Cardiac atrium fibroblast (primary cell): ENCODE measurements at places on chromosomes 1 and 21. TPM values are rescaled to one million over a fixed set of nuclear protein-coding genes. Genes with fewer than 3 reads are reported as not detected.

The SLAMF1 gene
- total RNA-seq = 0.16 TPM in 1 of 2 replicates, not detected in the other

The SH2D5 gene
- total RNA-seq = 0.54 and 1.3 TPM in 2 replicates

The LRRC42 gene
- 23.5 and 41.0 TPM in 2 replicates for total RNA-seq

The CADM3 gene
- 22.6 and 52.0 TPM in 2 replicates for total RNA-seq

The MEX3A gene
- total RNA-seq = 0.18 and 0.81 TPM in 2 replicates
